ENCODE measurements at places on chromosomes 7 and 10. TPM values are rescaled to one million over a fixed set of nuclear protein-coding genes. Genes with fewer than 3 reads are reported as not detected.

TWIST1 gene
- 5.2 TPM for polyA plus RNA-seq

LLCFC1 gene
- polyA plus RNA-seq: 73.2 TPM

BMS1 gene
- 14.9 TPM for polyA plus RNA-seq

HYAL4 gene
- 2.4 TPM for polyA plus RNA-seq

CYTH3 gene
- polyA plus RNA-seq: 49.3 TPM

RARRES2 gene
- 93.7 TPM for polyA plus RNA-seq

NKX2-3 gene
- 0.16 TPM for polyA plus RNA-seq

NUDT13 gene
- 5.9 TPM for polyA plus RNA-seq

SPDYE5 gene
- 4.8 TPM for polyA plus RNA-seq

TUBB8 gene
- polyA plus RNA-seq: 1.4 TPM

SHH gene
- 1.0 TPM for polyA plus RNA-seq

DNAH11 gene
- polyA plus RNA-seq: 4.9 TPM

VAX1 gene
- 0.47 TPM for polyA plus RNA-seq

PNLIPRP1 gene
- 0.33 TPM for polyA plus RNA-seq

ZNF239 gene
- polyA plus RNA-seq: 20.8 TPM

BRI3 gene
- 167 TPM for polyA plus RNA-seq

RPEL1 gene
- polyA plus RNA-seq: not detected

DPYSL4 gene
- polyA plus RNA-seq: 13.9 TPM

TMEM178B gene
- 2.0 TPM for polyA plus RNA-seq

AKR1E2 gene
- 79.6 TPM for polyA plus RNA-seq

POLR2J2 gene
- polyA plus RNA-seq: 1.4 TPM

SPDYE6 gene
- 6.7 TPM for polyA plus RNA-seq

PTPRZ1 gene
- polyA plus RNA-seq: 2.2 TPM

DENND10 gene
- 18.9 TPM for polyA plus RNA-seq

ZC3HAV1L gene
- 2.5 TPM for polyA plus RNA-seq

OR2A1 gene
- polyA plus RNA-seq: 0.20 TPM

Measured in testis (tissue), 5 donors.